ENCODE measurements at places on chromosomes 7 and 10.

GRCh38 chr7:39950473-39951225 is 593 bp downstream of the CDK13 start:
- DNase-seq = peak; percentile 61

- no peak for DNase-seq
Measured at GRCh38 chr7:133330085-133330484, 77.2 kb downstream of the EXOC4 start.

GRCh38 chr7:143487566-143487965 is 9.9 kb downstream of the TAS2R41 start:
- DNase-seq = no peak

GRCh38 chr7:41574377-41574776 is 128.5 kb downstream of the INHBA start:
- no peak for DNase-seq

GRCh38 chr10:777913-778479 is 88.5 kb upstream of the DIP2C start:
- DNase-seq = no peak

GRCh38 chr7:44284216-44284615 is 41.2 kb downstream of the CAMK2B start:
- no peak for DNase-seq

Measured in GM12865 (cell line).